Fibroblast of lung (primary cell): ENCODE measurements at places on chromosomes 3 and 15. TPM values are rescaled to one million over a fixed set of nuclear protein-coding genes. Genes with fewer than 3 reads are reported as not detected.
A peak's percentile ranks its signal among the peaks of the same experiment; 100 is the strongest.

The DUOX1 gene
- polyA plus RNA-seq = not detected in 2 replicates

The ACSBG1 gene
- polyA plus RNA-seq = not detected in 2 replicates

The ABI3BP gene
- 17.5 and 62.9 TPM in 2 replicates for polyA plus RNA-seq

The AP3B2 gene
- polyA plus RNA-seq = 0.09 TPM in 2 replicates

DNA sequence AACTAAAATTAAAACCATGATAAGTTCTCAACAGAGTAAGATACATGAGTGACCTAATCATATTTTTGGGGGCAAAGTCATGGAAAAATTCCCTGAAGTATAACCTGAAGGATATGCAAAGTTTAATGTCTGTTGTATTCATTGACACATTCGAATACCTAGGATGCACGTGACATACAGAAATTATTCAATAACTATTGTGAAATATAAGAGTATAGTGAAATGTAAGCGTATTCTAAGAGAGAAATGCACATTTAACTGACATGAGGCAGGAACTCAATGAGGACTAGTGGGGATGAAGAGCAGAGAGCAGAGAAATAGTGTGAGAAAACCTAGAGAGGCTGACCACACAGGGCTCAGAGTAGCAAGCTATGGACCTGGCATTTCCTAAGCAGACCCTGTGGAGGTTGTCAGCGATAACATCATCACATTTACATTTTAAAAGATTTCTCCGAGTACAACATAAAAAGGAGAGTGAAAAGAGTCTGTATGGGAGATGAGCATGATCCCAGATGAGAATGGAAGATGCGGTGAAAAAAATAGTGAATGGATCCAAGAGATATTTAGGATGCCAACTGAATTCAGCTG, 588.8 kb downstream of the MAGI1 start:
- DNase-seq = no peak

- peak; percentile 79 for DNase-seq
These were observed 165.6 kb downstream of the NSMCE3 start for GRCh38 chr15:29103824-29104565.
